ENCODE measurements at places on chromosomes 12 and 14. TPM values are rescaled to one million over a fixed set of nuclear protein-coding genes. Genes with fewer than 3 reads are reported as not detected.

GRCh38 chr14:99246536-99247097, 25.4 kb downstream of the BCL11B start:
- peaks cover 6% of the 10 kb centered on the region for H3K27me3 ChIP-seq
- peaks cover 48% of the 10 kb centered on the region for H3K4me1 ChIP-seq
- H3K4me3 ChIP-seq: peak overlapping the region; percentile 51
- DNase-seq: no peak
- no peaks in the 10 kb centered on the region for H3K36me3 ChIP-seq
- peak overlapping the region; percentile 95 for H3K27ac ChIP-seq

DNA sequence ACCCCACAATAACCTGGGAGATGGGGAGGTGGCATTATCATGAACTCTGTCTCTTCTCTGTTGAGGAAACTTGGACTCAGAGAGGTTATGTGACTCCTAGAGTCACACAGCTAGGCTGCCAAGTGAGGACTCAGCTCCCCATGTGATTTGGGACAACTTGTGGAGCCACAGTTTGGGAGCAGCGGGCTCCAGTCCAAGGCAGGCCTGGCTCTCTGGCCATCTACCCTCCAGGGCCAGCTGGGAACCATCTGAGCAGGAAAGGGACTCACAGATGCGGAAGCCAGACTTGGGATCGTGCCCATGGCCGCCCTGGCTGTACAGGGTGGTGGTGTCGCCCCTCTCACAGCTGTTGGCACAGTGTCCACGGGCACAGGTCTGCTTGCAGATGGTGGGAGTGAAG, 59.1 kb downstream of the ISCA2 start:
- no peaks in the 10 kb centered on the region for H3K36me3 ChIP-seq
- H3K27me3 ChIP-seq: no peaks in the 10 kb centered on the region
- H3K4me3 ChIP-seq: no peak overlapping the region

Gene SLC25A47
- not detected for total RNA-seq

DNA sequence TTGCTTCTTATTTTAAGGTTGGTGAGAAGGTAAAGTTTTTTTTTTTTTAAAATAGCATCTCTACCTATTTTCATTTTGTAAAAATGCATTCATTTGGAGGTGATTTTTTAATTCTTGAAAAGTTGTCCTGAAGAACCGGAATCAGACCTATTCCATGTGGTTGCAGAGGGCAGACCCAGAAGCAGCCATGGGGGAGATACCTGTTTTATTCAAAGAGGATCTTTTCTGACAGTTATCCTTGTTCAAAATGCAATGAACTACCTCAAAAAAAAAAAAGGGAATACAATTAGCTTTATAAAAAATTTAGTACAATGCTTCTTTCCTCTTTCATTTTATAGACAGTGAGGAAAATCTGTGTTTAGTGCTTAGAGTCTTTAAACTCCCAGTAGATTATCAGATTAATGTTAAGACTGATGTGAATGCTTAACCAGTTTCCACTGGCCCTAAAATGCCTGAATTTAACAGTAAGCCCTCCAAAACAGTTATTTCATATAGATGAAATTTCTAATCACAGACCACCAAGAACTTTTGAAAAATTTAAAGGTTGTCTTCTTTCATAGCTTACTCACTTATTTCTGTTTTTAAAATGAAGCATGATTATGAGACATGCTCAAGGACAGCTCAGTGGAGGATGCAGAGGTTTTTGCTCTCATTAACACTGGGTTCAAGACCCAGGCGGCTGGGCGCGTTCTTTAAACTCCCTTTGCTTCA, 8.6 kb upstream of the NEMF start:
- no peaks in the 10 kb centered on the region for H3K36me3 ChIP-seq
- DNase-seq: no peak
- H3K4me1 ChIP-seq: no peaks in the 10 kb centered on the region
- peak overlapping the region; percentile 95 for H3K4me3 ChIP-seq

All from H1 (cell line).